ENCODE measurements at places on chromosomes 6 and 20. TPM values are rescaled to one million over a fixed set of nuclear protein-coding genes. Genes with fewer than 3 reads are reported as not detected.

ELMO2 gene
- total RNA-seq, result 24.0 TPM

SLX4IP gene
- total RNA-seq, result 4.2 TPM

MYT1 gene
- total RNA-seq, result not detected

HUS1B gene
- 1.6 TPM for total RNA-seq

LPA gene
- total RNA-seq, result not detected

CALHM5 gene
- 8.5 TPM for total RNA-seq

PPP1R3G gene
- 1.2 TPM for total RNA-seq

SLC35F1 gene
- total RNA-seq, result not detected

ROS1 gene
- under 0.01 TPM for total RNA-seq

All from endothelial cell of coronary artery (primary cell).